CD4-positive, alpha-beta T cell treated with Interleukin-15 for 1 hour (primary cell): ENCODE measurements at places on chromosomes 2 and 18.
A peak's percentile ranks its signal among the peaks of the same experiment; 100 is the strongest.

- DNase-seq = no peak
These were observed 164.8 kb downstream of the ARHGAP15 start for GRCh38 chr2:143294068-143294467.

GRCh38 chr2:240864475-240864874 is 4.1 kb upstream of the AGXT start:
- no peak for DNase-seq

DNA sequence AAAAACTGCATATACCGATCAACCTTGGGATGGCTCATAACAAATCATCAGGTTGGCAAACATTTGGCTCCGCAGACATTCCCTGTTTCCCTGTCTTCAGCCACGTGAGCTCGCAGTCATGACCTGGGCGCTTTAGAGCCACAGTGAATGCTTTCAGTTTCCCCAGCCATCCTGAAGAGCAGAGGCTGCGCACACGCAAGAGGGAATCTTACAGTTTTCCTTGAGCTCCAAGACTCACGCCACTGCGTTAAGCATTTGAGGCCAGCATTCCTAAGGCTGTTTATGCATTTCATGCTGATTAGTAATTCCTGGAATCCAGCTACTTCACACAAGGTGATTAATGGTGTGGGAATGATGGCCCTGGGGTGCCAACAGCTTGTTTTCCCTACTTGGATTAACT is 95.1 kb downstream of the MTCL1 start:
- no peak for DNase-seq

GRCh38 chr18:58118536-58118935 is 74.5 kb downstream of the NEDD4L start:
- DNase-seq = no peak

GRCh38 chr18:69469444-69469919 is 68.8 kb downstream of the DOK6 start:
- DNase-seq = no peak

DNA sequence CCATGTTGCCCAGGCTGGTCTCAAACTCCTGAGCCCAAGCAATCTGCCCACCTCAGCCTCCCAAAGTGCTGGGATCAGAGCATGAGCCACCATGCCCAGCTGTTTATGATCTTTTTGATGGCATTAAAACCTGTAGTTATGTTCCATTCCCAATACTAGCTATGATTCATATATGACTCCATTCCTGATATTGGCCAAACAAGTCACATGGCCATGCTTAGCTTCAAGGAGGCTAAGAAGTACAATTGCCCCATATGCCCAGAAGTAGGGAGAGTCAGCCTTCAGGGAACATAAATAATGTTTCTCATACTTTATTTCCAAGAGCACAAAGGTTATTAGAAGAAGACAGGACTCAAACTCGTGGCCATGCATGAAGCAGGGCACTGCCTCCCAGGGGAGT is 132.4 kb upstream of the RAB6C start:
- no peak for DNase-seq

GRCh38 chr2:27281855-27282559 is at the start of gene TRIM54:
TRIM54 (plus strand) TSS chr2:27282429; CDS start chr2:27282732, 303 bp downstream.
- no peak for DNase-seq

- DNase-seq = peak; percentile 70
These were observed 216.0 kb downstream of the TGIF1 start for GRCh38 chr18:3665780-3666525.

GRCh38 chr2:144713410-144713809 is 193.5 kb upstream of the ZEB2 start:
- DNase-seq = no peak

- peak; percentile 83 for DNase-seq
These were observed 25.1 kb upstream of the TMEM182 start for GRCh38 chr2:102736410-102737409.

- DNase-seq = no peak
These were observed 57.9 kb downstream of the POLR1A start for GRCh38 chr2:86047575-86048382.

- DNase-seq = no peak
These were observed 48.1 kb downstream of the HS1BP3 start for GRCh38 chr2:20602803-20603202.

DNA sequence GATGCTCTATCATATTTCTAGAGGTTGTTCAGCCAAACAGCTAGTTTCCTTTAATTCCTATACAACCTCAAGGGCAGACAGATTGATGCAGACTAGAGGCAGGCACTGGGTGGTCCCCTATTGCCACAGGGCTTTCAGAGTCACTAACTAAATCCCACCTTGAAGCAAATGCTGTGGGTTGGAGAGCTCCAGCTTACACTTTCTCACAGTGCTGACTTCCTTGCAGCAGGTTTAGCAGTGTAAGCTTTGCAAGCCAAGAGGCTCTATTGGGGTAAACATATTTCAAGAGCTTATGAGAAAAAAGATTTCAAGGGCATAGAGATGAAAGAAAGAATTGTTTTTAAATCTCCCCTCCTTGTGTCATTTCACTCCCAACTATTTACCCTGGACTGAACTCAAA is 366.5 kb upstream of the CRIM1 start:
- no peak for DNase-seq

- no peak for DNase-seq
These were observed 204.5 kb upstream of the ARL4C start for GRCh38 chr2:234701421-234701820.

- DNase-seq = no peak
These were observed 52.2 kb downstream of the NRP2 start for GRCh38 chr2:205734436-205735037.

- DNase-seq = no peak
These were observed 170.0 kb upstream of the EPAS1 start for GRCh38 chr2:46127176-46127575.

DNA sequence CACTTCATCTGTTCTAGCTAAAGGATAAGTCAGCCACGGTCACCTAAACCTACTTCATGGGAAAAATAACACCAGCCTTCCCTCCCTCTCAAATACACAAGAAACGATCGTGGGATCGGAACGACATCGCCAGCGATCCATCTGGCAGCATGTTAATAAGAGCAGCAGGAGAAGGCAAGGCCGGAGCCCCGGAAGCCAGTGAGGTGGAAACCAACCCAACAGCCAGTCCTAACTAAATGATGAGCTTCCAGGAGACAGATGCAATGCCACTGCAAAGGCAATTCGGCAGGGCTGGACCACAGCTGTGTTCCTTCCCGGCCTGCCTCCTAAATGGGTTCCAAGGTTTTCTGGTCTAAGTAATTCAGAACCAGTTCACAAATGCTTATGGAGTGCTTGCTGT is 117.5 kb downstream of the TMEM163 start:
- no peak for DNase-seq

DNA sequence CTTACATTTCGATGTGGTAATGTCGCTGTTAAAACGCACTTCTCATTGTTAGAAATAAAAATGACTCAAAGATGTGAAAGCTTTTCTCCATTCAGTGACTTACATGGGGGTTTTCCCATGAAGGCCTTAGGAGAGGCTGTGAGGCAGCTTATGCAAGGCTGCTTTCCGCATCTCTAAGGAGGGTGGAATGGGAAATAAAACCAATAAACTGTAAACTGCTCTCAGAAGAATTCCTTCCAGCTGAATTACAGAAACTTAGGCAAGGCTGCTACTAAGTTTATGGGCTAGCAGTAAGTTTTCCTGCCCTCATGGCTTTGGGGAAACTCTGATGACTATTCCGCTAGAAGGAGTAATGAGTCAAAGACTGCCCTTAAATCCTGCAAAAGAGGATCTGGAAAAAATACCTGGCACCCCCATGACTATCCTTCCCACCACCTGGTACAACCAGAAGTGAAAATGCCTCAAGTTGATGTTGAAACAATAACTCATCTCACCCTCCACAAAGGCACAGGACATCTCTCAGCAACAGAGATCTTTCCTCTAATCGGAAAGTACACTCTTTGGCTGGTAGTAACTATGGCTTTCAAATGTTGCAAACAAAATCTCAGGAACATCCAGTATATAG is 97.7 kb upstream of the SMAD7 start:
- DNase-seq = no peak

GRCh38 chr2:234754126-234754525 is 197.7 kb upstream of the SH3BP4 start:
- no peak for DNase-seq

- no peak for DNase-seq
These were observed 658.7 kb downstream of the EPHA4 start for GRCh38 chr2:220913384-220913783.

- no peak for DNase-seq
These were observed 19.3 kb downstream of the GALNT13 start for GRCh38 chr2:153891051-153891450.

GRCh38 chr2:238408615-238409340 is 17.9 kb upstream of the ASB1 start:
- DNase-seq = no peak

GRCh38 chr2:3290655-3291054 is 87.0 kb downstream of the EIPR1 start:
- no peak for DNase-seq

GRCh38 chr2:145584353-145584752 is 1064.4 kb upstream of the ZEB2 start:
- no peak for DNase-seq

GRCh38 chr18:61587865-61588264 is 254.6 kb downstream of the CDH20 start:
- no peak for DNase-seq

DNA sequence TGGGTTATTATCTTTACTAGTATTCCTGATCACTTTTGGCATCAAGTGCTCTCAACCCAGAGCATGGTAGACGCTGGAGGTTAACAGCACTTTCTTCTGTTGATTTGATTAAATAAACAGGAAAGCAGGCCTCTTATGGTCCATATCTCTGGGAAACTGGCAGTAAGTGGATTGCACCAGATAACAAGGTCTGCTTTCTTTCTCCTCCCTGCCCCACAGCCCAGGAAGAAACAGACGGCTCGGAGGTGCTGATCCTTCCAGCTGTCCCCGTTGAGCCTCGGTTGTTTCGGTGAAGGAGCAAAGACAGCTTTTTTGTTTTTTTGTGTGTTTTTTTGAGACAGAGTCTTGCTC is 100.8 kb upstream of the KCTD1 start:
- DNase-seq = no peak

DNA sequence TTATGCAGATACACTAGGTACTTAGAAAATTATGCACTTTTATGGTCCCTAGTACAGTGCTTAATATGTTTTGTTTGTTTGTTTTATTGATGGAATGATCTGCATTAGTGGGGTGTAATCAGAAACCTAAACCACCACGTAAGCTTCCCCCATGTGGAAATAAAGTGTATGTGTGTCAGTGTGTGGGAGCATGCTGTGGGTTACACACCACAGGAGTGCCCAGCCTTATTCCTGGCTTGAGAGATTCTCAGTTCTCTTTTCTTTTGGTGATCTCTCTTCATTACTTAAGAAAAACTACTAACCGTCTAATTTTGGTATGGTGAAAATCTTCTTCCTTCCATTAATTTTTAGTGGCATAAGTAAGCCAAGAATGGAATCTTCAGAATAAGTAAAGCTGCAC is 398.6 kb downstream of the DCDC2C start:
- DNase-seq = no peak

DNA sequence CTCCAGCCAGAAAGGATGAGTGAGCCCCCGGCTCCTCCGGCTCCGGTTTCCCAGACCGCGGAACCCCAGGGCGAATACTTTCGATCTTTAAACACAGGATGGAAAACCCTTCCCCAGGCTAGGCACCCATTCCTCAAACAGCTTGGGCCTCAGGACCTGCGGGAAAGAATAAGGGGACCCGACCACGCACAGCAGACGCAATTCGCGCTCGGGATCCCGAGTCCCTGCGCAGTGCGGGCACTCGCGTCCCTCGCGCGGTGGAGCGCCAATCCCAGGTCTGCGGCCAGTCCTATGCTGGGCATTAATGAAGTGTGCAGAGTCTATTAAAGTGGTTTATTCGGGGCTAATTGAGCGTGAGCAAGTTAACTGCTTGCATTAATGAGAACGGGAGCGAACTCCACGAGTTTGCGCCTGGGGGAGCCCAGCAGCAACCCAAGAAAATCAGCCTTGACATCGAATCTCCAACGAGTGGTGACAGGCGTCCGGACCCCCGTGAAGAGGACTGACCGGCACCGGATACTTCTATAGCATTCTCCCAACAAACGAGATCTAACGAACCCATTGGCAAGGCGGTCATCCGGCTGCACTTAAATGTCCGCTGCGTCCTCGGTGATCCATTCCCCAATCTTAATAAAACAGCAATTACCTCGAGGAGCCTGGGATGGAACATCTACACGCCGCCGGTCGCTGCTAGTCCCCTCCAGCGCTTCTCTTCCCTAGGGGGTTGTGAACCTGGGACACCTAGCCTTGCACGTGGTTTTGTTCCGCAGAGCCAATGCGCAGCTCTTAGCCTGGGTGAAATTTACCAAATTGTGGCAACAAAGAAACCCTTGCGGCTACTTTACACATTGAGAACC is 1.6 kb downstream of the OSR1 start:
- DNase-seq = no peak

DNA sequence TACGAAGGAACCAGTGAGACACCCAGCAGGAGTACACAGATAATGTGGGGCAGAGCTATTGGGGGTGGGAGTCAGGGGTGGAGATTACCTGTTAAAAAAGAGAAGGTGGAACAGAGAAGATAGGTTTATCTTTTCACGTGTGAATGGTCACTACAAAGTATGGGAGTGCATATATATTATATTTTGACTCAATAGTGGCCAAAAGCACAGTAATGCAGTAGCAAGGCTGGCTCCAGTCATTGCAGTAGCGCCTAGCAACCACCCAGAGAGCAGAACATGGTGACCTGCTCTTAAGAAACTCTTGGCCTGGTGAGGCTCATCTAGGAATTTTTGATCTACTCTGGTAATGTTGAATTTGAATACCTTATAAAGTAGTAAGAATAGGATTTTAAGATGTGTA is 1.0 kb downstream of the IMPACT start:
- DNase-seq = no peak

- DNase-seq = no peak
These were observed 84.2 kb upstream of the GPC1 start for GRCh38 chr2:240351088-240351741.

- DNase-seq = no peak
These were observed 59.9 kb downstream of the BIN1 start for GRCh38 chr2:127047054-127047453.

DNA sequence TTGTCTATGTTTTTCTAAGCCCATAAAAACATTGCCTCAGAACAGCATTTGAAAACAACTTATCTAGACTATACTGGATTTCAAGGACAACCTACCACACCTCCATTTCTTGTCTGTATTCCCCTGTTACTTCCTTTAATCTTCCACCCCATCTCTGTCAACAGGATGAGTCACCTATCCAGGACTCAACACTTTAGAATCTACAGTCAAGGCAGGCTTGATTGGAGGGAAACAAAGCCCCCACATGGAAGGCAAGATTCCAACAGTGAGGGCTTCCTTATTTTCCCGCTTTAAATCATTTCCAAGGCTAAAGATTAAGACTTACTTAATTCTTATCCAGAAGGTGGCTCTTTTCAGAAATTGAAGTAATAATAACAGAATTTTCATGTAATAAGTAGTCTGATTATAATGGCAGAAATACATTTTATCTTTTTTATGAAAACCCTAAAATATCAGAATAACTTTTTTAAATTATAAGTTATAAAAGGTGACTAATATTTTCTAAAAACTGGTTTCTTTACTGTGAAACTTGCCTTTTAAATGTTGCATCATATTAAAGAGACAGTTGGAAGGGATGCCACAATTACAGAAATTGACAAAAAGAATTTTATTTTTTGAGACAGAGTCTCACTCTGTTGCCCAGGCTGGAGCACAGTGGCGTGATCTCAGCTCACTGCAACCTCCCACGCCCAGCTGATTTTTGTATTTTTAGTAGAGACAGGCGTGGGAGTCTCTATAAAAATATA is 138.7 kb upstream of the CCDC150 start:
- no peak for DNase-seq
